ENCODE measurements at places on chromosomes 6 and 20. TPM values are rescaled to one million over a fixed set of nuclear protein-coding genes. Genes with fewer than 3 reads are reported as not detected.

DNA sequence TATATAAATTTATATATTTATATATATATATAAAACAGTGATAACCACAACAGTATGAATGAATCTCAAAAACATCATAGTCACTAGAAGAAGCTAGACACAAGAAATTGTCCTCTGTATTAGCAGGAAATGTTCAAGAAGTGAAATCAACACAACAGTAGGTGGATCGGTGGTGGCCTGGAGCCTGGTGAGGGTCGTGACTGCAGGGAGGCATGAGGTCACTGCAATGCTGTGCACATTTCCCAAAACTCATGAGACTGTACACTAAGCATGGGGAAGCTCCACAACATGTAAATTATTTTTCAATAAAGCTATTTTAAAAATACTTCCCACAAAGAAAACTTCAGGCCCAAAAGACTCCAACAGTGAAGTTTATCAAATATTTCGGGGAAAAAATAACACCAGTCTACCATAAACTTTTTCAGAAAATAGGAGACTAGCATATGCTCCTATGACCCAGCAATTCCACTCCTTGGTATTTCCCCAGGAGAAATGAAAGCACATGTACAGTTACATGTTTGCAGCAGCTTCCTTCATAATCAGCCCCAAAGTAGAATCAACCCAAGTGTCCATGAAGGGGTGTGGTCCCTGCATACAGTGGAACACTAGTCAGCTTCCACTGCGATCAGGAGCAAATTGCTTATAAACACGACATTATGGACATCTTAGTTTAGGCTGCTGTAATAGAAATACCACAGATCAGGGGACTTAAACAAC, 144.2 kb downstream of the TBXT start:
- DNase-seq: no peak

- DNase-seq: no peak
These were observed 31.6 kb upstream of the CCN2 start for GRCh38 chr6:131982740-131983259.

DNA sequence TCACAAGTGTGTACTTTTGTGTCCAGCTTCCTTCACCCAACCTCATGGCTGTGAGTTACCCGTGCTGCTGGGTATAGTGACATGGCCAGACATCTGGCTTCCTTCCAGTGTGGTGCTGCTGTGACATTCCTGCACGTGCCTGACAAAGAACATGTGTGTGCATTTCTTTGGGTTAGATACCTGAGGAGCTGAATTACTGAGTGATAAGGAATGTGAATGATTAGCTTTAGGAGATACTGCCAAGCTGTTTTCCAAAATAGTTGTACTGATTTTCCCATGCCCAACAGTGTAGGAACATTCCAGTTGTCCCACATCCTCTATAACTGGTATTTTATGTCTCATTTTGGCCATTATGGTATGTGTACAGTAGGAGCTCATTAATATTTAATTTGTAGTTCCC, 132.5 kb downstream of the PREX1 start:
- no peak for DNase-seq

Gene SLC35F1
- total RNA-seq: 10.0 TPM

Gene SRF
- 52.7 TPM for total RNA-seq

Gene TSHZ2
- total RNA-seq: 0.30 TPM
